ENCODE measurements at places on chromosomes 6 and 20.

- DNase-seq, result no peak
Observed at GRCh38 chr6:129353067-129353466, 356.9 kb downstream of the ARHGAP18 start.

GRCh38 chr6:3718407-3718806 lies 33.1 kb downstream of the PXDC1 start:
- no peak for DNase-seq

DNA sequence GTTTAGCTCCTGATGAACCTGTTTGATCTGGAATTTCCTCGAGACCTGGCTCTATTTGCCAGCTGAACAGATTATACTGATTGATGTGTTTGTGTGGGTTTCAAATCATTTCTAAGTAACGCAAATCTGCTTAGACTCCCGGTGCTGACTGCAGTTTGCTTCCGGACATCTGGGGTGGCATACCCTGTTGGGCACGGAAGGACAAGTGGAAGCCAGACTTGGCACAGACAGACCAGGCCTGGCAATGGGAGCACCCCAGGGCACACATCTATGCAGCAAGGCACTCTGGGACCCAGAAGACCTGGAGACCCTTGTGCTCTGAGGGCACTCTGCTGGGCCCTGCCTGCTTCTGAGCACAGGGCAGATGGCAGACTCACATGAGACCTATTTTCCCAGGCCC lies 433.7 kb upstream of the CHD6 start:
- no peak for DNase-seq

DNA sequence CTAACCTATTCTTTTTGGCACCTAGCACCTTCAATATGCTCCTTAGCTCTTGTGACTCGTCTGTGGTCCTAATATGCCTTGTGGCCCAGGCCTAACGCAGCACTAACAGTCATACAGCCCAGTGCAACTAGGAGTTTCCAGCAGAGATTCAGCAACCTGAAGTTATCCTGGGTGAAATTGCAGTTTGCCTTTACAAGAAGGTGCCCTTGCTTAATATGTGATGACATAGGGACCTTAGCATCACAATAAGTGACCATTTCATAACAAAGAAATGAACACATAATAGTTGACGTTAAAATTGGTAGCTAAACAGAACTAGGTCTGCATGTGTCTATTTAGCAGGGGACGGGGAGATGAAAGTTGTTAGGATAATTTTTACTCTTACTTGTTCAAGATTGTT lies 10.1 kb downstream of the FIG4 start:
- no peak for DNase-seq

DNA sequence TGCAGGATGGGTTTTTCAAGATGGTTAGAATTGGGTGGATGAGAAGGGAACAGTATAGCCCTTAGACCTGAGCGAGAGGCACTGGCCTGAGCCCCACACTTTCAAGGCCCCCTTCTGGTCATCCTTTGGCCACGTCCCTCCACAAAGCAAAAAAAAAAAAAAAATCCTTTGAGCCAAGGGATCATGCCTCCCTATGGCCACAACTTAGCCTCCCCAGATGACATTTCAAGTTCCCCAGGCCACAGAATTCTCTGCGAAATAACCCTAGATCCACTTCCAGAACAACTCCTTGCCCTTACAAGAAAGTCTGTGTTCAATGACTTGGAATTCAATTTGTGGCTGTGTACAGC lies 30.4 kb downstream of the ELOVL2 start:
- no peak for DNase-seq

- DNase-seq, result no peak
Observed at GRCh38 chr20:18702736-18703135, 110.8 kb upstream of the SCP2D1 start.

DNA sequence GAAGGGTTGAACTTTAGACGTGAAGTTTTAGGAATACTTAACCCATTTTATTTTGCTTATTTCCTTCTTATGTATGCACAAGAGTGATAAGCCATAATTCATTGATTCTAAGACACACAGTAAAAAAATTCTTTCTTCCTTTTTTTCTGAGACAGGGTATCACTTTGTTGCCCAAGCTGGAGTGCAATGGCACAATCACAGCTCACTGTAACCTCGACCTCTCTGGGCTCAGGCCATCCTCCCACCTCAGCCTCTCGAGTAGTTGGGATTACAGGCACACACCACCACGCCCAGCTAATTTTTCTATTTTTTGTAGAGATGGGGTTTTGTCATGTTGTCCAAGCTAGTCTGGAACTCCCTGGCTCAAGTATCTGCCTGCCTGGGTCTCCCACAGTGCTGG lies 116.6 kb upstream of the RNF24 start:
- DNase-seq, result no peak

DNA sequence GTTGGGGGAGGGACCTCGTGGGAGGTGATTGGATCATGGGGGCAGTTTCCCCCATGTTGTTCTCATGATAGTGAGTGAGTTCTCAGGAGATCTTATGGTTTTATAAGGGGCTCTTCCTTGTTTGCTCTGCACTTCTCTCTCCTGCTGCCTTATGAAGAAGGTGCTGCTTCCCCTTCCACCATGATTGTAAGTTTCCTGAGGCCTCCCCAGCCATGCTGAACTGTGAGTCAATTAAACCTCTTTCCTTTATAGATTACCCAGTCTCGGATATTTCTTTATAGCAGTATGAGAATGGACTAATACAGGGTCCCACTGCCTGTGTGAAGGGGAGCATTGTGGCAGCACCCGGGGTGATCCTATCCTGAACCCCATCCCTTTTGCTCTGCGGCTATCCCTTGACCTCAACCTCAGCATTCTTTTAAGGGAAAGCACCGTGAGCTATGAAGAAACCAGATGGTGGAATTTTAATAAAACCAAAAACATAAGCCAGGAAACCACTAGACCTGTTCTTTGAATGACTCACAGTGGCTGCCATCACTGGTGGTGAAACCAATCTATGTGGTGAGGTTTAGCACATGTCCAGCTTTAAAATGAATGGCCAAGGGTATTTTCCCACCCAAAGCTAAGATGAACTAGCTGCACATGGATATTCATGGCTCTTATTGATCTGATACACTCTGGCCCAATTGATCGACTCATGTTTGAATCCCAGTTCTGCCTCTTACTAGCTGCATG lies 62.2 kb downstream of the ZDHHC14 start:
- DNase-seq, result no peak

GRCh38 chr6:56786256-56786655 lies 143.6 kb upstream of the DST start:
- DNase-seq, result no peak

GRCh38 chr6:66161546-66162108 lies 454.6 kb upstream of the EYS start:
- DNase-seq, result no peak

- DNase-seq, result no peak
Observed at GRCh38 chr6:168999392-168999791, 254.3 kb downstream of the THBS2 start.

- no peak for DNase-seq
Observed at GRCh38 chr6:53066077-53066417, 843 bp downstream of the FBXO9 start.

DNA sequence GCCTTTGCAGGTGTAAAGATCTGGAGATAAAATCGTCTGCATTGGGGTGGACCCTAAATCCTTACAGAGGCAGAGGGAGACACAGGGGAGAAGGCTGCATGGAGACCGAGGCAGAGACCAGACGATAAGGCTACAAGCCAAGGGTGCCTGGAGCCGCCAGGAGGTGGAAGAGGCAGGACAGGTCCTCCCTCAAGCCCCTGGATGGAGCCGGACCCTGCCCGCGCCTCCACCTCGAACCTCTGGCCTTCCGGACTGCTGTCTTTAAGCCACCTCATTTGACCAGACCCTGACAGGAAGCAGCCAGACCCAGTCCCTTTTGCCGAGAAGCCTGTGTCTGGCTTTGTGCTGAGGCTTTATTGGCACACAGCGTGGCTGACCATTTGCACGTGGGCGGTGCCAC lies 183.8 kb downstream of the TAF4 start:
- no peak for DNase-seq

GRCh38 chr6:34213772-34214171 lies 22.9 kb upstream of the HMGA1 start:
- DNase-seq, result no peak

- no peak for DNase-seq
Observed at GRCh38 chr6:22754061-22754460, 184.7 kb downstream of the HDGFL1 start.

DNA sequence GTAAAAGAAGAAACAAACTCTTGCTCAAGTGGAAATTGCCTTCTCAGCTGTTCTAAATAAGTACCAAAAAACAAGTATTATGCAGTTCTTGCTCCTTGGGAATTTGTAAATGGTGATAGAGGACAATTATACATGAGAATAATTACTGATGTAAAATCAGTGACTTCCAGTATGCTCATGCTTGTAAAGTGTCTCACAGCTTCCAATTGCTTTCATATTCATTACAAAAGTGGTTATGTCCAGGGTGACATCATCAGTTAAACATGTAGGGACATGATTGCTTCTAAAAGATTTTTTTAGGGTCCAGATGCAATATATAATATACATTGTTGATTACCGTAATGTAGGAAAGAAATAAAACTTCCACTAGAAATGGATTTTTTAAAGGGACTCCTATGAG lies 122.8 kb upstream of the B3GAT2 start:
- DNase-seq, result no peak

- no peak for DNase-seq
Observed at GRCh38 chr6:9927275-9927674, 487.6 kb downstream of the TFAP2A start.

DNA sequence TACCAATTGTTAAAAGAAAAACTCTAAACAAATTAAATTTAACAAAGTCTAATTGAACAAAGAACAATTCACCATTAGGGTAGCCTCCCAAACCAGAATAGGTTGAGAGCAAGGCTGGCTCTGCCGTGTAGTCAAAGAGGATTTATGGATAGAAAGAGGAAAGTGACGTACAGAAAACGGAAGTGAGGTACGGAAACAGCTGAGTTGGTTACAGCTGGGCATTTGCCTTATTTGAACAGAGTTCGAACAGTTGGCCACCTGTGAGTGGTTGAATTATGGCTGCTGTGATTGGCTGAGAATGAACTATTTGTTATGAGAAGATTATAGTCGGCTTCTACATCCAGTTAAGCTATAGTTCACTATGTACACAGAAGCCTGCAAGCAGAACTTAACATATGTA lies 18.5 kb upstream of the ISM1 start:
- DNase-seq, result no peak

- DNase-seq, result no peak
Observed at GRCh38 chr20:59848182-59848581, 85.3 kb downstream of the SYCP2 start.

All from substantia nigra (tissue), 51 donors.